CD4-positive, alpha-beta memory T cell (primary cell): ENCODE measurements at places on chromosomes 3 and 15. TPM values are rescaled to one million over a fixed set of nuclear protein-coding genes. Genes with fewer than 3 reads are reported as not detected.

CIDEC gene
- total RNA-seq: not detected

LAMB2 gene
- 1.1 TPM for total RNA-seq

DNA sequence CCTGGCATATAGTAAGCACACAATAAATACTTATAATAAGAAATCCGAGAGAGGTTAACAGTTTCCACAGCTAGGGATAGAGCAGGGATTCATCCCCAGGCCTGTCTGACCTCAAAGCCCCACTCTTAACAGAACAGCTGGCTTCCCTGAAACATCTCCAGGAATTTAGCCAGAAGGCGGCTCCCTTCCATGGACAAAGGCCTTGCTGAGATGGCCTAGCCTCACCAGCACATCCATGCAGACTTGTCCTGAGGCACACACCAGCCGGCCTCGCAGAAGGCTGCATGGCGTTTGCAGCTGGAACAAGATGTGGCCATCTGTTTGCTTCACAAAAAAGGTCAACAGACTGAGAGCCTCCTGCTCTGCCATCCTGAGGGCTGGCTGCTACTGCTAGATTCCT, 245.4 kb downstream of the SLCO3A1 start:
- no peak for DNase-seq

GRCh38 chr3:52756141-52756540, 14.6 kb downstream of the NEK4 start:
- no peak for DNase-seq

DNA sequence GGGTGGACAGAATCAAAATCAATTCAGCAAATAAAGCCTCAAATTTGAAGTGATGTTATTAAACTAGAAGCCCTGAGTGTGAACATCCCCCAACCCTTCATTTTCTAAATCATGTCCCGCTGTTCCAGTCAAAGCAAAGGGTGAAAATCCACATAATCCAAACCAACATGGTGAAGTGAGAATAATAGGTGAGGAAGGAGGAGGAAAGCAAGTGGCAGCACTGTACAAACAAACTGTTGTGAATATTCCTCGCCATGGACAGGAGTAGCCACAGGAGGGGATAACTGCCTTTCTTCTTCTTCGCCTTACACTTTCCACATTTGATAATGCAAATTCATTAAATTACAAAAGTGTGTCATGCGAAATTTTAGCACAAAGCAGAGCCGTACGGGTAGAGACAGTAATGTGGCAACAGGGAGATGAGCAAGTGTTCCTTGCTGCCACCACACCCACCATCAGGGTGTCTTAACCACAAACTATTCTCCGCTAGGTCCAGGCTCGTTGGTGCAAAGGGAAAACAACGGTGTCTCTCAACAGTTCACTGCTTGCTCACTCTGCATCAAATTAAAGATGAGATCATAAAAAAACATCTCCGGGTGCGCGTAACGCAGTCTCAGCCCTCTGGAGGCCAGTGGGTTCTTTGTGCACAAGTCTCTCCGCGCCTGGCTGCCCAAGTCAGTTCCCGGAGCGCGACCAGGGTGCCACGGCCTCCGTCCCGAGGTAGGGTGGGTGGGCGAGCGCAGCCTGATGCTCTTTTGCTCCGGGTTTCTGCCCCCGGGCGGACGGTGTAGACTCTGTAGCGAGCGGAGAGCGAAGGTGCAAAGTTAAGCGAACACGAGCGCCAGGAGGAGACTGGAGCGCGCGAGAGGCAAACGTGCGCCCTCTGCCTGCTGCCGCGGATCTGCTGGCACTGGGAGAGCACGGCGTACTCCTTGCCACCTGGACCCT, 6.7 kb downstream of the EPHA3 start:
- DNase-seq: peak; percentile 24
